ENCODE measurements at places on chromosomes 12 and 14.
A peak's percentile ranks its signal among the peaks of the same experiment; 100 is the strongest.

DNA sequence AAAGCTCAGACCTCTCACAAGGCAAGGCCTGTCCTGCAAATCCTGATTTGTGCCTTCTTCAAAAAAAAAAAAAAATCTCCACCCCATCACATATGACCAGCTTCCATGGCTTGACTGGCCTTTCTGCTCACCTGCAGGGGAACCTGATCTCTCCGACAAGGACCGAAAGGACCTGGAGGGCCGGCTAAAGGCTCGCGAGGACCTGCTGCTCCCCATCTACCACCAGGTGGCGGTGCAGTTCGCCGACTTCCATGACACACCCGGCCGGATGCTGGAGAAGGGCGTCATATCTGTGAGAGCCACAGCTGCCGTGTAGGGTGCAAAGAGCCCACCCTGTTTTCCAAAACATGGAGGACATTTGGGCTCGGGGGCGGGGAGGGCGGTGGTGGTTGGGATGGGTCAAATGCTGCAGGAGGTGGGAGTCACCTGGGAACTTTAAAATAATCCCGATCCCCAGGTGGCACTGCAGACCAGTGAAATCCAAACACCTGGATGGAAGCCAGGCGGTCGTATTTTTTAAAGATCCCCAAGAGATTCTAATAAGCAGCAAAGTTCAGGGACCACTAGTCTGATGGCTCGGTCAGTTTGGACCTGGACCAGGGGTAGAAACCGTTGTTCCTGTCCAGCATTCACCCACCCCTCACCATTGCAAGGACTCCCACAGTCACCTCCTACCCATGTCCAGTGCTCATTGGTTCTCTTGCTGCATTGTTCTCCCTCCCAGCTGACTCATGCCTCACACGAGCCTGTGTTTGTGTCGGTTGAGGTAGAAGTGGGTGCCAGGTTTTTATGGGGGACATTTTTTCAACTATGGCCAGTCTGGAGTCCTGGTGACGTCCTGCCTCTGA lies 44.8 kb downstream of the FOXN4 start:
- DNase-seq = peak; percentile 12

DNA sequence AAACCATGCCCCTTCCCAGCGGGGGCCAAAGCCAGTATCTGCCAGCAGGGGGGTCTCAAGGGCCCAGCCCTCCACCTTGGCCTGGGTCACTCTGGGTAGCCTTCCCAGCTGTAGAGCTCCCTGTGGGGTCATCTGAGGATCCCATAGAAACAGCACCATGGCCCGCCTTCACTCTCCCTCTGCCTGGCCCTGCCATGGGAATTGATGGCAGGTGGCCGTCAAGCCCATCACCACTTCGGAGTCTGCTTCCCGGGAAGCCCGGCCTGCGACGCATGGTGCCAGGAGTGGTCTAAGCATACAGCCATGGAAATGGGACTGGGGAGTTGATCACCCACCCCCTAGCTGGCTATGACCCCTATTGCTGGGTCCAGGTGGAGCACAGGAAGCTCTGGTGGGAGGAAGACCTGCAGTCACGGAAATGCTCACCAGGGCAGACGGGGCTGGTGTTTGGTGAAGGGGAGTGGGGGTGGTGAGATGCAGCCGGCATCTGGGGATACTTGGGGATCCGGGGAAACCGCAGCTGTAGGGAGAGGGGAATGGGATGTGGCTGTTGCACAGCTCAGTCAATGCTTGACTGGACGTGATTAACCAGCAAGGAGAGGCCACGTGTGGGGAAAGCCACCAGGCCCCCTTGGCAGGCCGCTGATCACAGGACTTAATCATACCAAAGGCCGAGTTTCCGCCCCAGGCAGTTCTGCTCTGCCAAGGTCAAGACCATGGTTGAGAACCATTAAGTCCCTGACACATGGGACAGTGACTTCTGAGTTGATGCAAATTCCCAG lies 52.2 kb upstream of the DIO3 start:
- DNase-seq = no peak

GRCh38 chr12:41460906-41461305 lies 272.8 kb downstream of the PDZRN4 start:
- DNase-seq = no peak

- no peak for DNase-seq
Measured at GRCh38 chr12:116376354-116377193, 99.1 kb upstream of the MED13L start.

DNA sequence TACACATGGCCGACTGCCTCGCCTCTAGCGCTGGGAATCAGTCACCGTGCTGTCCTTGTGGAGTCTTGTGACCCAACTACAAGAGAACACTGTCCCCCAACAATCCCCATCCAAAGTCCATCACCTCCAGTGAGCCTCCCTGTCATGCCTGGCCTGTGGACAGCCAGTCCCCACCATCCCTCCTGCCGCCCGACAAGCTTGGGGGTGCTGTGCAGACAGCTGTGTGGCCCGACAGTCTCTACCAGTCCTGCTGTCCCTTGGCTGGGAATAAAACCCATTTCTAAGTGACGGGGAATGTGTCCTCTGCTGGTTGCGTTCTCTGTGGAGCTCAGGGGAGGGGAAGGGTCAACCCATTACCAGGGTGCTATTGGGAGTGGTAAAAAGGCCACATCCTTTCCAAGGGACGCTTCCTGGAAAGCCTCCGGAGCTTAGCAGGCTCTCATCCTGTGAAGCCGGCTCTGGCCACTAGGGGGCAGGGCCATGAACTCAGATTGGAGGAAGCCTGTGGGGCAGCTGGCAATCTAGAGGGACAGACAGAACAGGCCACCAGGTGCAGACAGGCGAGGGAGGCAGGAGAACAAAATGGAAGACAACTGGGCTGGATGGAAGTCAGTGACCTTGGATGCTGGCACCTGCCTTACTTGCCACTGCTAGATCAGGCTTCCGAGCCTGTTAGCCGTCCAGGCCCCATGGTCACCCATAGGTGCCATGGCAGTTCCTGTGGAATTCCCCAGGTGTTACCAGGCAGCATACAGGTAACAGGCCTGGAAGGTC lies 12.0 kb upstream of the BLTP3B start:
- DNase-seq = peak; percentile 66

DNA sequence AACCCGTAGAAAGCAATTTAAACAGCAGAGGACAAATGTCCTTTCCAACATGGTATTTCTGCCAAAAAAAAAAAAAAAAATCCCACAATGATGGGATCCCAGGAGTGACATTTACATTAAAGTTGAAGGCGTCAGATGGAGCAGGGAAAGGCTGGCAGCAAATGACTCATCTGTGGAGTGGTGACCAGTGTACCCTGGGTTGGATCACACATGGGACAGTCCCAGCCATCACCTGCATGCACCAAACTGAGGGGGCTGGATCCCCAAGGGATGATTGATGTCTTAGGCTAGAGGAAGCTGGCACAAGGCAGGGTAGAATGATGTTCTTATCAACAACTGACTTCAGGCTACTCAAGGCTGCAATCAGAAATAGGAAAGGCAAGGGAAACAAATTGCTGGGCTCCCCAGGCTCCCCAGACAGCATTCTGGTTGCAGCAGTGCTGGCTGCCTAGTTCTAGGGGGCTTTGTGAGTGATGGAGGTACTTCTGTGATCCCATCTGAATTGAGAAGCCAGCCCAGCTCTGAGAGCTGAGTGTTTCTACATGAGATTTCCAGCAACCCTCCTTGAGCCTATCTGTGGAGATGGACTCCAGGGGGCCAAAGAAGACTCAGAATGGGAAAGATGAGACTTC lies 117.9 kb downstream of the DPF3 start:
- no peak for DNase-seq

DNA sequence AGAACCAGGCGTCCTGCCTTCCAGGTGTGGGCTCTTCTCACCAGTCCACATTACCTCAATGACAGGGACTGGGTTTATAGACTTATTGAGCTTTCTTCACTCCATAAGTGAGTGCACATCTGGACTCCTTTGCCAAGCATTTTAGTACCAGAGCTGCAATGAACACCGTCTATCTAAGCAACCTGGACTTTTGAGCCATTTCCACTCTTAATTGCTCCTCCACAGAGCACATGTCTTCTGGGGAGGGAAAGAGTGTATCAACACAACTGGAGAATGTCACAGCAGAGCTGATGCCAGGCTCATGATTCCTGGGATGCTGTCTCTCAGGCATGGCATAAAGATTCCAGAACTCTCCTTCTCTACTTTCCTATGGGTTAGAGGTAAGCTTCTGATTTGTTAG lies 43.0 kb upstream of the BDKRB2 start:
- DNase-seq = no peak

DNA sequence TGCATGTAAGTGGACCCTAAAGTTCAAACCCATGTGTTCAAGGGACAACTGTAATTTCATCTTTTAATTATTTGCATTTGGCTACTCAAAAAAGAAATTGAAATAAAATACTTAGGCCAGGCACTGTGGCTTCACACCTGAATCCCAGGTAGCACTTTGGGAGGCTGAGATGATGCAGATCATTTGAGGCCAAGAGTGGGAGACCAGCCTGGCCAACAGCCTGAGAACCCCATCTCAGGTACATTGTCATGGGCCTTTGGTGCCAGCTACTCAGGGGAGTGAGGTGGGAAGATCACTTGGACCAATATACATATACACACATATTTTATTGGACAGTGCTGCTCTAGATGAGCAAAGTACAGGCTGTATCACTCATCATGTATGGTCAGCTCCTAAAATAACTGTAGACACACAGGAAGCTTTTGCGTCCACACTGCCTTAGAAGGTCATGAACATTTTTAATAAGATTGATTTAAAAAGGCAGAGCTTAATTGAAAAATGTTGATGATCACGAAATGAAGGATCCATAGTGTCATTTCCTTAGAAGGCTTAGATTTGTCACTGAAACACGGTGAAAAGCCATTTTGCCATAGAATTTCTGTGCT lies 2.5 kb upstream of the ZCCHC8 start:
- no peak for DNase-seq

DNA sequence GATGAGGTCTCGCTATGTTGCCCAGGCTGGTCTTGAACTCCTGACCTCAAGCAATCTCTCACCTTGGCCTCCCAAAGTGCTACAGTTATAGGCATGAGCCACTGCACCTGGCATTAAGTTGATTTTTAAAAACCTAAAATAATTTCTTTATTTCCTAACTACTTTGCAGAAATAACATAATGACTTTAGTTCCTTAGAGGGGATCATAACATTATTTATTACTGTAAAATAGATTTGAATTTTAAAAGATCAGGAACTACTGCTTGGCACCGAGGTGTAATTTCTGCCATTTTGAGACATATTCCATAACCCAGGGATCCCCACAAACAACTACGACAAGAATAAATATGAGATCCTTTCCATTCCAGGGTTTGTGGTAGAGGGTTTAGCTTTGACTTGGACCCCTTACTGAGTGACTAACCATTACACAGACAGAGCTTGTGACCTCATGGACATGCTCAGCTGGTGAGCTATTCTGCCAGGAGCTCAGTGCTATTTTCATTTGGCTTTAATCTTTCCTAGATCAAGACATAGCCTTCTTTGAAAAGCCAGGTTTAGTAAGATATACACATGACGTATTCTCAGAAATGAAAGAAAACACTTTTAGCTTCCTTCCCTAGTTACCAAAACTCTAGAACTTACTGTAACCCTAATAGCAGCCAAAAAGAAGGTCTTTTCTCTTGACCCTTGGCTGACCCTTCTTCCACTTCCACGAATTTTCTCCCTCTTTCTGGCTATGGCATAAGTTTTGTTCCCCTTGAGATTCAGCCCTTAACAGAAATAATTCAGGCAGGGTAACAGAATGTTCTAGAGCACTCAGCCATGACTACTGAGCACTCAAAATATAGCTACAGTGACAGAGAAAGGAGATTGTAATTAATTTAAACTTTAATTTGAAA lies 75.1 kb upstream of the NUDT4 start:
- no peak for DNase-seq

- no peak for DNase-seq
Measured at GRCh38 chr12:51449580-51450246, 25.1 kb downstream of the SLC4A8 start.

DNA sequence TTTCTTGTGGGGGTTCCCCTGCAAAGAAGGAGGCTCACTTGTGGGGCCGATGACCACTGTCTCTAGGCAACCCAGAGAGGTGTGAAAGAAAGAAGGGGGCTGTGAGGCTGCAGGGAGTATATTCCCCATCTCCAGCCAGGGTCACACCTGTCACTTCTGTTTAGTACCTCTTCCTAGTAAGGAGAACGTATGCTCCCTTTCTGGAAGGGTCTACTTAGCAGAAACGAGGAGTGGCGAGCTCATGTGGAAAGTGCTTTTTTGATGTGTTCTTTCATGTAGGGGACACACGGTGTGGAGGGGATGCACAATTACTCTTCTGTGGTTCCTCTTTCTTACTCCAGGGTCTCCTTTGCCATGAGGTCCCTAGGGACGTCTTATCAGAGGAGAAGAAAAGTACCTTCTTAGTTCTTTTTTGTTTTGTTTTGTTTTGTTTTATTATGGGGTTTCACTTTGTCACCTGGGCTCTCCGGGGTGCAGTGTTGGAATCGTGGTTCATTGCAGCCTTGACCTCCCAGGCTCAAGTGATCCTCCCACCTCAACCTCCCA lies 58.3 kb downstream of the PRKCH start:
- no peak for DNase-seq

DNA sequence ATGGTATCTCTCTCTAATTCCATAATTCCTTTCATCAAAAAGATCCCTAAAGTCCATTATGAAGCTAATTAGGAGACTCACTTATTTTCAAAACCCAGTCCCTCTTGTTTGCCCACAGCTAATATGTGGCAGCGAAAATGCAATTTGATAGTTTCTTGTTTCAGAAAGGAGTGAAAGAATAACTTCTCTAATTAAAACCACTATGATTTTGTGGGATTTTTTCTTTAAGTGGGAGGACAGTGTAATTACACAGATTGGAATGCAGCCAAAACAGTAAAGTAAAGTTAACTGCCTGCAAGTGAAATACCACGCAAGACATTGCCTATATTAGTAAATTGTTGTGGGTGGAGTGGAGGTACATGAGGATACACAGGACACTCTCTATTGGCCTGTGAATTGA lies 50.0 kb downstream of the PTPRO start:
- no peak for DNase-seq

DNA sequence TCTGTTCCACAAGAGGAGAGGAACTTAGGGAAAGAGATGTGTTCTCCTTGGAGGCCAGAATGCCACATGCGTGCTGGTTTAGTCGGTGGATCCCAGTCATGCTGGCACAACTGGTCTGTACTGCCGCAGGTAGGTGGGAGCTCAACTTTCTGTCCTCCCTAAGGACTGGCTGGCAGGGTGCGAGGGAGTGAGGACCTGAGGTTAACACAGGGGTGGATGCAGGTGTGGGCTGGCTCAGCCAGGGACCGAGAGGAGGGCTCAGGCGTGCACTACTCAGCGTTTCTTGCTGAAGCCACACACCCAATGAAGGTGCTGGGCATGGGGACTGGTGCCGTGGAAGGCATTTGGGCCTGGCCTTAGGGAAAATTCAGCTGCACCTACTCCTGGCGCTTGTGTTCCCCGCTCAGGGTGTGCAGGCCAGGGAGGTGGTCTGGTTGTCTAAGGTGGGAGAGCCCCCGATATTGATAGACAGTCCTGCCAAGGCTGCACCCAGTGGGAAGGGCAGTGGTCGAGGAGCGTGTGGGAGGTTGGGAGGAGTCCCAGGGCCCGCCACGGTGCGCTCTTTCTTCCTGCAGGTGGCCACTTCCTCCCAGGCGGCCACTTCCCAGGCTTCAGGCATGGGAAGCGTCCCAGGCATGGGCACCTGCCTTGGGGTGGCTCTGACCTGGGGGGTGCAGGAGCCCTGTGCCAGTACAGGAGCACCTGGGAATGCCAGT lies 138.4 kb downstream of the ADGRD1 start:
- DNase-seq = no peak

GRCh38 chr12:56836317-56836716 lies 73.2 kb downstream of the HSD17B6 start:
- no peak for DNase-seq

Measured in stimulated activated CD8-positive, alpha-beta memory T cell treated with anti-CD3 and anti-CD28 coated beads, Interleukin-7, amount 100 ng/mL, for 24 hours (primary cell).